LoVo (cell line): ENCODE measurements at places on chromosomes 2 and 18.

DNA sequence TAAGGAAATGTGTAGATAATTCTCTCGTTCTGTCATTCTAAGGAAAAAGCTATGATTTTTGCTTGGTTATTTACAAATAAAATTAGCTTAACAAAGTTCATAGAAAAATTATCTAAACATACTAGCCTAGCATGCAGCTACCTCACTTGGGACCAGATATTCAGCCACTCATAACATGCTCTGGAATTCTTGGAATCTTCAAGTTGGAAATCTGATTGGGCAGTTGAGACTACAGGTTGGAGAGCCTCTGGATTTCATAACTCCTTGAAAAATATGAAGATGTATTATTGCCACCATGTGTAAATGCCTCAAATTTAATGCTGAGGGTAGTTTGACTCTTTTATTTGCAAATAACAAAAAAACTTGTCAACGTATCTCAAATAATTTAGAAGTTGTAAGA is 132.2 kb upstream of the GULP1 start:
- DNase-seq, result no peak

DNA sequence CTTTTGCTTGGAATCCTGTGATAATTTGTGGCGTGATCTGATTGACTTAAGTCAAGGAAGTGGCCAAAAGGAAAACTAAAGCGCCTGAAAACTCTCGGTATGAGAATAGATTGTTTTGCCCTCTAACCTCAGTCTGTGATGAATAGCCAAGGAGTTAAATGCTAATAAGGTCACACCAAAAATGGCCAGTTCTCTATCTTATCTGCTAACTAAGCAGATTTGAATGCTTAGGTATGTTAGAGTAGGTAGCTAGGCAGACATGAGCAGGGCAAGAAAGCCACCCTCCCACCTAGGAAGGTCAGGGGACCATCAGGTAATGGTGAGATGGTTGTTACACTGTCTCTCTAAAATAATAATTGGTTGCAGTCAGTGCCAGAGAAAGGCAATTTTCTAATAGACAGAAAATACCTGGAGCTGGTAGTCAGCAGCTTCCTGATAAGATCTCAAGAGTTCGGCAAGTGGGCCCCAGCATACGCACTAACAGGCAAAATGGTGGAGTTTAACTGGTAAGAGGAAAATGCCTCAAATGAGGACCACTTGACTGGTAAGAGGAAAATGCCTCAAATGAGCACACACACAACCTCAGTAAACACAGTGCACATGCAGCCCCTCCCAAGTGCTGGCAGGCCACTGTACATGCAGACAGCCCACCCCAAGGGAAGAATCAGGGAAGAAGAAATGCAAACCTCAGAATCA is 468.4 kb downstream of the MBD2 start:
- DNase-seq, result no peak

DNA sequence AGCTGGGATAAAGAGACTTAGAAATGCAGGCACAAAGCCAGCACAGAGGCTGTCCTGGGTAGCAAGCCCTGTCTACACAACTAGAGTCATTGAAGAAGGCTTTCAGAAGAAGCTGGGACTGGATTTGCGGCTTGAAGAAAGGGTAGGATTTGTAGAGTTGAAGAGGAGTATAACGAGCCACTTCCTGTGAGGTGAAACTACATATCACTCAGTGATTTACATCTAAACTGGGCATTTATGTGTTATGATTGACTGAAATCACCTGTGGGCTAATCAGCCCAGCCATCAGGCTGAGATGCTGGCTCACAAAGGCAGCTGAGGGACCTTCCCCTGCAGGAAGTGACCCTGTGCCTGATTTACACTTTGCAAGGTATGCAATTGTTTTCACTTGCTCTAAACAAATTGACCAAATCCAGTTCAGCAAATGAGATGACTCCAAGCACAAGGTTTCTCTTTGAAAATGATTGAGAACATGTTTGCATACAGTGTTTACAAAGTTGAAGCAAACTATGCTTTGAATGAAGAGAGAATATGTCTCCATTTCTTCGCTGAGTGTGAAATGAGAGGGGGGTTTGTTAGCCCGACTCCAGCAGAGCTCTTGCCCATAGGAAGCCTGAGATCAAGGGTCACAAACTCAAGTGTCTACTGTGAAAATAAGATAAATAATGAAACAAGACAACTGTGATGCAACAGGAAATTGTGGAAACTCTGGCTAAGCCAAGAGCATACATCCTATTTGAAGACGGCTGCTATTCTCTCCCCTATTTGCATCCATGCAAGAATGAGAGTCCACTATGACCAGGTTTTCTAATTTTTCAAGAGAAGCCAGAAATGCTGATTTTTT is 69.3 kb upstream of the HK2 start:
- DNase-seq, result no peak

- no peak for DNase-seq
Observed at GRCh38 chr2:201830666-201831065, 24.3 kb downstream of the CDK15 start.
